ENCODE measurements at places on chromosomes 3 and 15. TPM values are rescaled to one million over a fixed set of nuclear protein-coding genes. Genes with fewer than 3 reads are reported as not detected.
A peak's percentile ranks its signal among the peaks of the same experiment; 100 is the strongest.

DNA sequence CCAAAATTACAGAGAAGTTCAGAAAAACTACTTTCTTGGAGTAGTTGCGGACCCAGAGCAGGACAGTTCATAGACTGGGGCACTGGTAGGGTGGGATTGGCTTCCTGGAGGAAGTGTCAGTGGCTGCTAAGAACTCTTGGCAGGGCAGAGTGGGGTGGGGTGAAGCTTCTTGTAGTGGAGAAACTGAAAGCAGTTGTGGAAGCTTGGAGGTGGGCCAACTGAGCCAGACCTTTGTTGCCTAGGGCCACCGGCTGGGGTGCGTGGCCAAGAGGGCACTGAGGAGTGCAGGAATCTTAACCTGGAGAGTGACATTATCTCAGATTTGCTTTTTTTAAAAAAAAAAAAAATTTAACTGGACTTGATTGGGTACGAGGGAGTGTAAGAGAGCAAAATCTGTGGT lies 3.1 kb downstream of the KAT2B start:
- peak; percentile 51 for DNase-seq
- no peak overlapping the region for H3K4me3 ChIP-seq
- no peak overlapping the region for H3K27ac ChIP-seq
- H3K4me1 ChIP-seq: peaks cover 30% of the 10 kb centered on the region
- H3K27me3 ChIP-seq: no peaks in the 10 kb centered on the region

DNA sequence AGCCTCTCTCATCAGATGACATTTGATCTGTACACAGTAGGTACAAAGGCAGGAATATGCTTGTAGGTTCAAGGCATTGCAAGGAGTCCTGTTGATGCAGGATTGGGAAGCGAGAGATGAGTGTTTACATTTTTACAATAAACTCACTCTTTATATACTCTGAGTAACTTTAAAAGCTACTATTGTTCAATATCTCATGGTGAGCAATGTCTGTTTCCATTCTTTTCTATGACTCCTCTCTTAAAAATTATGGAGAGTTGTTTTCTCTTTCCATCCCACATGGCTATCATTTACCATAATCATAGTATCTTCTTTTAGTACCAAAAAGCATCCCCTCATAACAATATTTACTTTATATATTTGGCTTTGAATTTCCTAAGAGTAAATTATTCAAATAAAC lies 314.0 kb upstream of the CDIN1 start:
- H3K4me3 ChIP-seq: no peak overlapping the region
- no peaks in the 10 kb centered on the region for H3K36me3 ChIP-seq
- peak; percentile 40 for DNase-seq
- no peaks in the 10 kb centered on the region for H3K4me1 ChIP-seq
- no peaks in the 10 kb centered on the region for H3K27me3 ChIP-seq

- H3K4me3 ChIP-seq: no peak overlapping the region
- H3K27me3 ChIP-seq: no peaks in the 10 kb centered on the region
- no peak overlapping the region for H3K27ac ChIP-seq
- no peaks in the 10 kb centered on the region for H3K36me3 ChIP-seq
These were observed 252.7 kb downstream of the SLC9A9 start for GRCh38 chr3:143595456-143596077.

DNA sequence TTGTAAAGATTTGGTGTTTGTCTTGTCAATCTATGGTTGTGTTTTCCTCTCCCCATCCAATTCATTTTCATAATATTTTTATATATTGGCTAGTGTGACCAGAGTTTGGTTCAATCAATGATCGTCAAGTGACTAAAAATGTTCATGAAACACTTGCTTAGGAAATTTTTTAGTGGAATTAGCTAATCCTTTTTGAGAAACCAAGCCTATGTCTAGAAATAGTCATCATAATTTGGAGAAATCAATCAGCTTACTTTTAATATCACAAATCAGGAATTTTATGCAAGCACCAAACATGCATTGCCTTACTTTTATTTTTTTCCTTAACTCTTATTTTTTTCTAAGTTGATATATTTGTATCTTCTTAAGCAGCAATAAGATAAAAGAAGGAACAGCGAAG lies 403.1 kb upstream of the TBL1XR1 start:
- H3K36me3 ChIP-seq: no peaks in the 10 kb centered on the region
- H3K4me3 ChIP-seq: no peak overlapping the region
- no peak for DNase-seq

- no peaks in the 10 kb centered on the region for H3K27me3 ChIP-seq
- H3K36me3 ChIP-seq: no peaks in the 10 kb centered on the region
- H3K27ac ChIP-seq: no peak overlapping the region
- no peak for DNase-seq
- no peaks in the 10 kb centered on the region for H3K4me1 ChIP-seq
These were observed 47.3 kb downstream of the ATP8B4 start for GRCh38 chr15:50071551-50072258.

GRCh38 chr3:42440924-42441323 lies 30.5 kb upstream of the LYZL4 start:
- peaks cover 37% of the 10 kb centered on the region for H3K27me3 ChIP-seq
- no peaks in the 10 kb centered on the region for H3K36me3 ChIP-seq
- DNase-seq: no peak
- H3K4me3 ChIP-seq: no peak overlapping the region
- H3K27ac ChIP-seq: no peak overlapping the region

DNA sequence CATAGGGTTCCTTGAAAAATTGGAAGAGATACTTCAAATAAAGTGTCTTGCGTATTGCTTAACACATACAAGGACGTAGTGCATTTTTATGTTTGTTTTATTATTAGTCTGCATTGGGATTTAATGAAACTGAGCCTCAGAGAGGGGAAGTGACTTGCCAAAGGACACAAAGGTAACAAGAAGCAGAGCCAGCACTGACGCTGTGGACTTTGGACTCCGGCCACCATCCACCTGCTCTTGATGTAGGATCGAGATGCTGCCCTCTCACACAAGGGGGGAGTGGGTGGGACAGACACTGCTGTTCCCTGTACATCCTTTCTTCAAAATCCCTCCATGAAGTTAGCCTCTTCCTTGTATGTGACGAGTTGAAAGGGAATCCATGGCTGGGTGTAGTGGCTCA lies 435.4 kb upstream of the RGMA start:
- no peaks in the 10 kb centered on the region for H3K4me1 ChIP-seq
- no peaks in the 10 kb centered on the region for H3K36me3 ChIP-seq

- peaks cover 13% of the 10 kb centered on the region for H3K4me1 ChIP-seq
- H3K36me3 ChIP-seq: no peaks in the 10 kb centered on the region
- H3K27ac ChIP-seq: peak overlapping the region; percentile 39
These were observed 11.6 kb upstream of the DPH6 start for GRCh38 chr15:35557544-35557943.

DNA sequence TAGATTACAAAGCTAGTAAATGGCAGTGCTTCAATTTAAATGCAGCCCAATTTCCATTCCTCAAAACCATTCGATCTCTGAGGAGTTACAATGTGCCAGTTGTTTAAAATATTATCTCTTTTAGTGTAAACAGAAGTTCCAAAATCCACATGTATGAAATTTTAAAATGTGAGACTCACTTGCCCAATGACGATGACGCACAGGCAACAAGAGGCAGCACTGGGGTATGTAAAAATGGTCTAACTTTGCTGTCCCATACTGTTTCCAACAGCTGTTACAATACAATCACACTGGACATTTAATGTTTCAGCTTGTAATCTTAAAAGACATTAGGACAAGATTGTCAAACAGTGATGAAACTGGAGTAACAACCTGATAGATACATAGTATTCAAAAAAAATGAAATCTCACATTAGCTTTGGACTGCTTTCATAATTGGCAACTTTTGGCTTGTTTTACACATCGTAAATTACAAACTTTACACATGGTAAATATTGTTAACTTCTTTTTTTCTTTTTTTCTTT lies 12.2 kb downstream of the SLTM start:
- H3K27me3 ChIP-seq: no peaks in the 10 kb centered on the region
- H3K27ac ChIP-seq: no peak overlapping the region
- H3K4me3 ChIP-seq: no peak overlapping the region
- peaks cover 27% of the 10 kb centered on the region for H3K4me1 ChIP-seq
- no peak for DNase-seq
- H3K36me3 ChIP-seq: peaks cover 25% of the 10 kb centered on the region

DNA sequence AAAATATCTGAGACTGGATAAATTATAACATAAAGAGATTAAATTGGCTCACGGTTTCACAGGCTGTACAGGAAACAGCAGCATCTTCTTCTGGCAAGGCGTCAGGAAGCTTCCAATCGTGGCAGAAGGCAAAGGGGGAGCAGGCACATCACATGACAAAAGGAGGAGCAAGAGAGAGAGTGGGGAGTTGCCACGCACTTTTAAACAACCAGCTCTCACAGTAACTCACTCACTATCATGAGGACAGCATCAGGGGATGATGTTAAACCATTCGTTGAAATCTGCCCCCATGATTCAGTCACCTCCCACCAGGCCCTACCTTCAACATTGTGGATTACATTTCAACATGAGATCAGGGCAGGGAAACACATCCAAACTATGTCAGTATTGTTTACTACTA lies 114.5 kb upstream of the SPATA16 start:
- no peak for DNase-seq
- no peaks in the 10 kb centered on the region for H3K27me3 ChIP-seq
- no peak overlapping the region for H3K4me3 ChIP-seq
- no peaks in the 10 kb centered on the region for H3K36me3 ChIP-seq
- no peak overlapping the region for H3K27ac ChIP-seq
- no peaks in the 10 kb centered on the region for H3K4me1 ChIP-seq

DNA sequence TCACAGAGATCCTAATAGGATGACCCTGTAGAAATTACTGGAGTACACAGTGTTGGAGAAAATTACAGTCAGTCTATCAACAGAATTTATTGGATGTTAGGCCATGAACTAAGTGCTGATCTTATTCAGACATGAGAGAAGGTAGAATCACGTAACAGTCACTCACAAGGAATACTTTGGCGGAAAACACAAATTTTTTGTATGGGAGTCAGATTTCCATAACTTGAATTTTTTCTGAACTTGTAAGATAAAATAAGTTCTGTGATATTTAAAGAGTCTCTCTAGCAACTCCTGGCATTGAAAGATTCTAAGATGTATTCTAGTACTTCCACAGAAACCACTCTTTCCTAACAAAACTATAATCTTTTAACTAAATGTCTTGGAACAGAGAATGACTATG lies 178.8 kb upstream of the MME start:
- no peak overlapping the region for H3K27ac ChIP-seq
- no peaks in the 10 kb centered on the region for H3K36me3 ChIP-seq
- no peak for DNase-seq
- H3K27me3 ChIP-seq: no peaks in the 10 kb centered on the region
- no peak overlapping the region for H3K4me3 ChIP-seq
- H3K4me1 ChIP-seq: no peaks in the 10 kb centered on the region

DNA sequence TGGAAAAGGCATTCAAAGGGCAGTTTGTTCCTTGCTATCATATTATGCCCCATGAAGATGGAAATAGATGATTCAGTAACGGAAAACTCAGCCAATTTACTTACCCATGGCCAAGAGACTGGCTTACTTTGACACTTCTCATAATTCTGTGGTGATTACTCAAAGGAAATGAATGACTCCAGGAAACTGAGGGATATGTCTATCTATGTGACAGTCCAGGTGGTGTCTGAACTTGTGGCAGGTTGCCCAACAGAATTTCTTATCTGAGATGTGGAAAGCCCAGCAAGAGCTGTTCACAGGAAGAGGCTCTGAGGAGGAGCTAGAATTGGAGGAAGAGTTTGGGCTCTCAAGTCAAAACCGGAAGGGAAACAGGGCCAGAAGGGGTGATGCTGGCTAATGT lies 91.2 kb downstream of the KCNAB1 start:
- H3K4me1 ChIP-seq: peaks cover 22% of the 10 kb centered on the region
- no peaks in the 10 kb centered on the region for H3K36me3 ChIP-seq
- no peak overlapping the region for H3K4me3 ChIP-seq
- no peaks in the 10 kb centered on the region for H3K27me3 ChIP-seq
- H3K27ac ChIP-seq: no peak overlapping the region
- peak; percentile 29 for DNase-seq

GRCh38 chr3:157837336-157837735 lies 268.9 kb downstream of the SHOX2 start:
- H3K27me3 ChIP-seq: no peaks in the 10 kb centered on the region
- H3K27ac ChIP-seq: no peak overlapping the region
- peaks cover 23% of the 10 kb centered on the region for H3K4me1 ChIP-seq
- no peak overlapping the region for H3K4me3 ChIP-seq
- peak; percentile 19 for DNase-seq

DNA sequence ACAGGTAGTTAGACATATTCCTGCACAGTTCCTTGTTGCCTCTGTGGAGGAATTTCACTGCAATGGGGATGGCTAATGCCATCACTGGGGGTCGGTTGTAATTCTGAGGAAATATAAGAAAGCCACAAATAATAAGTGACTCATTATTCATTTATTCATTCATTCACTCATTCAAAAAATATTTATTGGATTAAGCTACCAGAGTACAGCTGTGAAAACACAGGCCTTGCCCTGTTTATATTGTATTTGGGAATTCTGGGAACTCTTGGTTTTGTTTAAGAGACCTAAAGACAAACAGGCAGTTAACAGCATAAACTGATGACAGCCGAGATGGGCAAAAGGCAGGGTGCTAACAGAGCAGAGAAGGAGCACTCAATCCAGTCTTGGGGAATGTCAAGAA lies 23.6 kb downstream of the PTX3 start:
- peak; percentile 57 for DNase-seq
- H3K4me1 ChIP-seq: peaks cover 22% of the 10 kb centered on the region
- peak overlapping the region; percentile 28 for H3K27ac ChIP-seq

Gene GREM1
- total RNA-seq: 935 TPM

Gene CATSPER2
- total RNA-seq: 0.38 TPM

Gene ITIH1
- total RNA-seq: not detected

Gene STAB1
- not detected for total RNA-seq

Gene OR4F15
- total RNA-seq: not detected
